ENCODE measurements at places on chromosomes 3 and 15. TPM values are rescaled to one million over a fixed set of nuclear protein-coding genes. Genes with fewer than 3 reads are reported as not detected.

ZNF660 gene
- 3.8 TPM for total RNA-seq

INSYN1 gene
- total RNA-seq: 15.9 TPM

POLQ gene
- 12.0 TPM for total RNA-seq

TARS3 gene
- 40.2 TPM for total RNA-seq

GNAT1 gene
- total RNA-seq: 1.2 TPM

SLCO2A1 gene
- 2.2 TPM for total RNA-seq

MYLK gene
- total RNA-seq: 130 TPM

DCBLD2 gene
- total RNA-seq: 161 TPM

PRICKLE2 gene
- 9.1 TPM for total RNA-seq

RTP1 gene
- 0.93 TPM for total RNA-seq

TGM5 gene
- 0.43 TPM for total RNA-seq

TRANK1 gene
- 11.0 TPM for total RNA-seq

IL16 gene
- 17.6 TPM for total RNA-seq

PCSK6 gene
- 95.4 TPM for total RNA-seq

DLL4 gene
- 3.5 TPM for total RNA-seq

CXCR6 gene
- total RNA-seq: 0.62 TPM

ERC2 gene
- total RNA-seq: 1.9 TPM

IGDCC3 gene
- total RNA-seq: 6.5 TPM

PROS1 gene
- total RNA-seq: 28.4 TPM

PLSCR2 gene
- 9.4 TPM for total RNA-seq

ZIC4 gene
- 0.06 TPM for total RNA-seq

PATL2 gene
- total RNA-seq: 0.62 TPM

AADACL2 gene
- total RNA-seq: not detected

CAMP gene
- total RNA-seq: 1.4 TPM

CKMT1B gene
- not detected for total RNA-seq

SOX14 gene
- not detected for total RNA-seq

CYP8B1 gene
- total RNA-seq: not detected

SLC12A8 gene
- total RNA-seq: 12.3 TPM
